Cerebellar nuclear complex (tissue), 1 donor: ENCODE measurements at places on chromosomes 1 and 21.

DNA sequence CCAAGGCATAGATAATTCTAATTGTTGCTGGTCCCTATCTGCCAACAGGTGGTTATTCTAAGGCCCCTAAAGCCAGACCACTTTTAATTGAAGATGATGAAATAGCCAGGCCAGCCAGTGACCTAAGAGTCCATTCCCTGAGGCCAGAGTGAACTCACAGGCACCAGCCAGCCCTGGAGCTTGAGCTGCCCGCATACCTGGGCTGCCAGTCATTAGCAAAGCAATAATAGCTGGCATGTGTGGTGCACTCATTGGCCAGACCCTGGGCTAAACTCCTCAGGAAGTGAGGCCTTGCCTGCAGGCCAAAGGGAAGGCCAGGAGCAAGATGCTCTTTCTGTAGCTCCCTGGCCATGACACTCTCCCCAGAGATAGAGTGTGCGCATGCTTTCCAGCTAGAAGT is 180.4 kb upstream of the KLHDC7A start:
- no peak for DNase-seq

GRCh38 chr21:28063241-28064216 is 929.1 kb downstream of the LTN1 start:
- DNase-seq = no peak

DNA sequence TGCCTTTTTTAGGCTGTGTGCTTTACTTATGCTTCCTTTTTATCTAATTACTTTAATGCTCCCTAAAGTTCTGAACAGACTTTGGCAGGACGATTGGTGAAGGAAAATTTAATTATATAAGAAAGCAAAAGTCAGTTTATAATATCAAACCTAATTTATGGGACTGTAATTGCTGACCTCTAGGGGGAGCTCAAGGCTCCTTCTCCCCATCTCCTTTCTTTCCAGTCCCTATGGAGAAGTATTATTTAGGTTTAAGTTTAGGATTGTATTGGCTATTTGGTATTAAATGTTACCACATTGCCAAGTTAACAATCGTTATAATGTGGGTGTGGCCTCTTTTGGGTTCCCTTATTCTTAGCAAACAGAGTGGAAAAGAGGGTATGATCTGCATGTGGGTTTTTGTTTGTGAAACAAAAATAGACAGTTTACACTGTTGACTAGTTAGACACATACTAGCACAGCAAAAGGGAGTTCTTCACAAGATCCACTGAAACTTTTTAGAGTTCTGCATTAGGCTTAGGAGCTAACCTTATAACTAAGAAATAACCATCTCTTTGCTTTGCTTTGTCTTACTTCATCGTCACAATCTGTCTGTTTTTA is 48.2 kb upstream of the TNFSF4 start:
- no peak for DNase-seq

DNA sequence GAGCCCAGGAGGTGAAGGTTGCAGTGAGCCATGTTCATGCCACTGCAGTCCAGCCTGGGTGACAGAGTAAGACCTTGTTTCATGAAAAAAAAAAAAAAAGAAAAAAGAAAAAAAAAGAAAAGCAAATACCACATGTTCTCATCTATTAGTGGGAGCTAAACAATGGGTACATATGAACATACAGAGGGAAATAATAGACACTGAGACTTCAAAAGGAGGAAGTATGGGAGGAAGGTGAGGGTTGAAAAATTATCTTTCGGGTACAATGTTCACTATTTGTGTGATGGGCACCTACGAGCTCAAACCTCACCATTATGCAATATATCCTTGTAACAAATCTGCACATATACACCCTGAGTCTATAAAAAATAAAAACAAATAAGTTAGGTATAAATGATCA is 6.4 kb downstream of the ITGB3BP start:
- no peak for DNase-seq

DNA sequence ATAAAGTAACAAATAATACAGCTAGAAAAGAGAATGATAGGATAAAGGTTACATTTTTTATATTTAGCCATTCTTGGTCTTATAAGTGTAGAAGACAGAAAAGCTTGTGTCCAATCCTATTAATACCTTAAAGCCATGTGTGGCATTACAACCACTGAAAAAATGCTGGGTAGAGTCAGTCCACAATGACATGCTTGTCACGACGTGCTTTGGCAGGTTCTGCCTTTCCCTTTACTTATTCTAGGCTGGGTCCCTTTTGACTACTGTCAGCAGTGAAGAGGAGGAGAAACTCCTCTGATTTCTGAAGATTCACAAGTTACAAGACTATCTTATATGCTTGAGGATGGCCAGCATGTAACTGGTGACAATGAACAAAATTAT is 14.6 kb upstream of the AIM2 start:
- DNase-seq = no peak

DNA sequence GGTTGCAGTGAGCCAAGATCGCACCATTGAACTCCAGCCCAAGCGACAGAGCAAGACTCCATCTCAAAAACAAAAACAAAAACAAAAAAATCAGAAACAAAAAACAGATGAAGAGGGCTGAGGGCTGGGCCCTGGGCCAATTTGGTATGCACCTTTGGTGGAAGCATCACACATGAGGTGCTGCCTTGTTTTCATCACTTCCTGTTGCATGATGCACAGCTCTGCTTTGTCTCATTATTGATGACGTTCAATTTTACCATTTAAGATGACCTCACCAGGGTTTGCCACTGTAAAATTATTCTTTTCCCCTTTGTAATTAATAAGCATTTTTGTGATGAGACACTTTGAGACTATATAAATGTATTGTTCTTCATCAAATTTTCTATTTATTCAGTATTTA is 9.8 kb upstream of the IFNAR2 start:
- DNase-seq = no peak

GRCh38 chr1:113390871-113391648 is 745 bp downstream of the MAGI3 start:
- DNase-seq = no peak

- no peak for DNase-seq
Measured at GRCh38 chr1:176801514-176802020, 338.6 kb downstream of the PAPPA2 start.

GRCh38 chr1:246591504-246591903 is 25.2 kb downstream of the CNST start:
- no peak for DNase-seq

- no peak for DNase-seq
Measured at GRCh38 chr1:82534996-82535395, 734.3 kb downstream of the ADGRL2 start.

DNA sequence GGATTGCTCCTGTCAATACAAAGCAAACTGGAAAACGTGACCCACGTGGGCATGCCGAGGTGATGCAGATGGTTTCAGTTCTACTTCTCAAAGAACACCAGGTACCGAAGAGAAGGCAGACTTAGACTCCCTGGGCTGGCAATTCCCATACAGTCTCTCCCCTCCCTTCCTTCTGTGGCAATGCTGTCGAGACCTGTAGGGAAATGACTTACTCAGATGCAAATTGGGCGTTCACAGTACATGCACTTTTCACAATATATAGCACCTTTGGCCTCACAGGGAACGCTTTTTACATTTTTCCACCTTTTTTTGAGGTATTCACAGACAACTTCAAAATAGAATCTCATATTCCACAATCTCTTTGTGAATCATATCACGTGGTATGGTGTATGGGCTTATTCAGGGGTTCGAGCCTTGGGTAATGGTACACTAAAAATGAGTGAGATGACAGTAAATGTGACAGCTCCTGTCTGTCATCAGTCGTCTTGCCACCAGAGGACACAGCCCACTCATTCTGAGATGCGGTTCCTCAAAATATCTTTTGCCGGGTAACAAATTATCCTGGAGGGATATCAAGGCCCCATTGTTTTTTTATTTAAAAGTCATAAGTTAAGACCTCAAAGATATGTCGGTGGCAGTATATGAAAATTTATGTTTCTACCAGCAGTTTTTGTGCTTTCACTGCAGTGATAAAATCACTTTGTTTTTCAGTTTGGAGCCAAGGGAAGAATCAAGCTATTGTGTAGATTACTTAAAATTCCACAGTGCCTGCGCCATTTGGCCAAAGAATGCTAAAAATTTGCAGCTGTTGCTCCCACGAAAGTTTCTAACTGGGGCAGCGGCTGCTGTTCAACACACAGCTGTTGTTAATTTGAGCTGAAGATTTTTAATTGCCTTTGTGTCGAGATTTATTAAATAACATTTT is 168.4 kb downstream of the ZZZ3 start:
- no peak for DNase-seq

DNA sequence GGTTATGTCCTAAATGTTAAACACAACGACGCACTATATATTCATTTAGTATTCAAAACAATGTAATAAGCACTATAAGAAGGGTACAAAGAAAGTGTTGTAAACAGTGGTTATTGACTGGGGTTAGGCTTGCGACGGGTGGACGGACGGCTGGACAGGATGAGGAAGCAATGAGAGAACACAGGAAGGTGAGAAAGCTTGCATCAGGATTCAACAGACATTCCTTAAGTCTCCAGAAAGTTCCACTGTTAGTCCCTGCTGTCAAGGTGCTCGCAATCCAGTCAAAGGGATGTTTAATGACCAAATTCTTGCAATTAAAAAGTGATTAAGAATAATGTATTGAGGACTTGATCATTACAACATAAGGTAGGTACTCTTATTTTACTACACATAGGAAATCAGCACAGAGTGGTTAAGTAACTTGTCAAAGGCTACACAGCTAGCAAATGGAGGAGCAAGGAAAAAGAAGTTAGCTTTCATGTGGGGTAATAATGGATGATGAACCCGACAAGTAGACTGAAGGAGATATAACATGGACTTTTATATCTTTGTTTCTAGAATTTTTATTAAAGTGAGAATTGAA is 994 bp upstream of the ACBD6 start:
- no peak for DNase-seq

GRCh38 chr1:7300893-7301663 is 470.0 kb upstream of the VAMP3 start:
- DNase-seq = no peak

DNA sequence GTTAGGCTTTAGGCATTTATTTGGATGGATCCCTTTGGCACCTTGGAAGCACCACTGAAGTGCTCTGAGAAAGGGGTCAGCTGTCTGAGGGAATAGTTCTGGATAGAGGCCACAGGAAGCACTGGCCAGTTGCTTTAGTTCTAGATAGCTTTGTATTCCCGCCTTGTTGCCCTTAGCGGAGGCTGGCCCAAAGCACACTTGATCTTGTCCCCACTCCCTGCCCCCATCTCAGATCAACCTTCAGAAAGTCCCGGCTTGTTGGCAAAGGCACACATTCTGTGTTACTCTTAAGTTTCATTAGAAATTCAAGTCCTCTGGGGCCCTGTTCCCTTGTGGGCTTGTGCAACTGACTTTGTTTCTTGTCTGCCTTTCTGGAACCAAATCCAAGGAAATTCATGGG is 15.2 kb upstream of the NBL1 start:
- DNase-seq = no peak

DNA sequence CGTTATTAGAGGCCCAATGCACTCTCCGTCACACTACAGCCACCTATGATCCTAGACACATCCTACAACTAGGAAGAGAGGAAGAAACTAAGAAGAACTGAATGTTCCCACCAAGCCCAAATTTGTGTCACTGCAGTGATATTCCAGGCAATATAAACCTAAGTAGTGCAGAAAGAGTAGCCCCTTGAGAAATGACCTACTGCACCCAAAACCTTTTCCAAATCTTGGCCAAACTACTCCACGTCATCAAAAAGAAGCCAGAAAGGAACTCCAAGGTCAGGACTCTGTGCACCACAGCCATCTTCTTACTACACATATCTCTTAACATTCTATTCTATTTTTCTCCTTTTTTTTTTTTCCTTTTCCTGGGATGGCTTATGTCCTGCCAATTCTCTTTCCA is 60.2 kb downstream of the ADAMTS1 start:
- DNase-seq = no peak

DNA sequence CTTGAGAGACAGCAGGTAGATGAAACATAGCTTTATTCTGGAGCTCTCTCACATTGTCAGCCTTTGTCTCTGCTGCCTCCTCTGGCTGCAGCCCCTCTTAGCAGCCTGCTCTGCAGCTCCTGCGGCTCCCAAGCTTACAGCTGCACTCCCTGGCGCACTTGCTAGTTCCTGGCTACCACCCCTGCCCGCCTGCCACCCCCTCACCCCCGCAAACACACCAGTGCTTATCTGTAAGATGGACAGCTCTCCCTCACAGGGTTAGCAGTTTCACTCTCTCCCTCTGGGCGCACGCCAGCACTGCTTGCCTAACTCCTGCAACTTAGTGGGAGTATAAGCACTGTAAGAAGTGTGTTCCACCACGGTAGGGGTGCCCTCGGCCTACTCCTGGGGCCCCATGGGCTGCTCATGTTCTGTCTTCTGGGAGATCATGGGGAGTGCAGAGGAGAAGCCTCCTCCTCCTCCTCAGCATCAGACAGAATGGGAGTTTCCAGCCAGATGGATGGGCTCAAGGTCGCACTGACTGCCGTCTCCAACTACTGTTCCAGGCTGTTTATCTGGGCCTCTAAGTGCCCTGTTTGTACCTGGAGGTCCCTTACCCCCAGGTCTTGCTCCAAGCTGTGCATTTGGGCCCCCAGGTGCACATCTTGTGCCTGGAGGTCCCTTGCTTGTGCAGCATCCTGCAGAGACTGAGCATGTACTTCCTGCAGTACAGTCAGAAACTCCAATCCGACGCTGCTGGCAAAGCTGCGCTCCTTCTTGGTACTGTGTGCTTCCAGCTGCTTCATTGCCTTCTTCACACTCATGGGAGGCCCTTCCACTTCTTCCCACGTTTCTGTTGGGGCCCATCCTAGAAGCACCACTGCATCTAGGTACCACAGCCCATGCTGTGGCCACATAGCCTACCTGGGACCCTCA is 1388.1 kb downstream of the AMY1C start:
- DNase-seq = no peak

DNA sequence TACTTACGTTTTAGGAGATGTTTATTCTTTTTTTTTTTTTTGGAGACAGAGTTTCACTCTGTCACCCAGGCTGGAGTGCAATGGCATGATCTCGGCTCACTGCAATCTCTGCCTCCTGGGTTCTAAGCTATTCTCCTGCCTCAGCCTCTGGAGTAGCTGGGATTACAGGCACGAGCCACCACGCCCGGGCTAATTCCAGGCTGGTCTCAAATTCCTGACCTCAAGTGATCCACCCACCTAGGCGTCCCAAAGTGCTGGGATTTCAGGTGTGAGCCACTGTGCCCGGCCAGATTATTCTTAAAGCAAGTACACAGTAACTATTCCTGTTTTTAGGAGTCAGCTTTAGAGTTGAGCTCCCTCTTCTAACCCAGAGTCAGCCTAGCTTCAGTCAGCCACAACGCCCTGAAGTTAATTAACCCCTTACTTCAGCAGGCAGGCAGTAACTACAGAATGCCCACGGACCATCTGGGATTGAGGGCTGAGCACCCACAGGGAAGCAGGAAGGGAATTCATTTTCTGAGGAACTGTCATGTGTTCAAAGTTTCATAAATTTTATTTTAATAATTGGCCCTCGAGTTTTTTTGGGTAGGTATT is 5.3 kb upstream of the ID3 start:
- no peak for DNase-seq

- DNase-seq = no peak
Measured at GRCh38 chr1:107091418-107091817, 34.9 kb downstream of the PRMT6 start.

DNA sequence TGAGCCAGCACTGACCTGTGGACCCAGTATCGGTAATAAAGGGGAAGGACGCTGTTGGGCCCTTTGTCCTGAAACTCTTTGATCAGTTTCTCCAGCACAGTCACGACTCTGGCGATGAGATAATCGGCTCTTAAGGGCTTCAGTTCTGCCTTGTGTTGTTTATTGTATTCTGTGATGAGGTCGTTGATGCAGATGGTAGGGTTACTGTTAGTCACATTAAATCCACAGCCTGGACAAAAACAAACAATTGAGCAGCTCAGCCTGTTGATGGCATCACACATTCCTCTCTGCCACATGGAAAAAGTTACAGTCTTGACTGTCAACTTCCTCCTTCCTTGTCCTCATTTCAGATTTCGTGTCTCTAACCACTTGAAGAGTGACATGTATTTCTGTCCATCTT is 57.6 kb downstream of the SIM2 start:
- DNase-seq = no peak
